ENCODE measurements at places on chromosomes 13 and 19.
A peak's percentile ranks its signal among the peaks of the same experiment; 100 is the strongest.

GRCh38 chr13:75318138-75318833 is 163.7 kb downstream of the TBC1D4 start:
- no peak for DNase-seq

GRCh38 chr19:4981681-4981958 is 12.7 kb downstream of the KDM4B start:
- no peak for DNase-seq

- no peak for DNase-seq
These were observed 63.3 kb downstream of the DHRS12 start for GRCh38 chr13:51740698-51741097.

- DNase-seq, result no peak
These were observed 65.3 kb upstream of the TM9SF2 start for GRCh38 chr13:99435998-99436397.

GRCh38 chr19:571566-571974 is 826 bp upstream of the BSG start:
- no peak for DNase-seq

GRCh38 chr13:105410602-105411001 is 1124.9 kb downstream of the EFNB2 start:
- no peak for DNase-seq

DNA sequence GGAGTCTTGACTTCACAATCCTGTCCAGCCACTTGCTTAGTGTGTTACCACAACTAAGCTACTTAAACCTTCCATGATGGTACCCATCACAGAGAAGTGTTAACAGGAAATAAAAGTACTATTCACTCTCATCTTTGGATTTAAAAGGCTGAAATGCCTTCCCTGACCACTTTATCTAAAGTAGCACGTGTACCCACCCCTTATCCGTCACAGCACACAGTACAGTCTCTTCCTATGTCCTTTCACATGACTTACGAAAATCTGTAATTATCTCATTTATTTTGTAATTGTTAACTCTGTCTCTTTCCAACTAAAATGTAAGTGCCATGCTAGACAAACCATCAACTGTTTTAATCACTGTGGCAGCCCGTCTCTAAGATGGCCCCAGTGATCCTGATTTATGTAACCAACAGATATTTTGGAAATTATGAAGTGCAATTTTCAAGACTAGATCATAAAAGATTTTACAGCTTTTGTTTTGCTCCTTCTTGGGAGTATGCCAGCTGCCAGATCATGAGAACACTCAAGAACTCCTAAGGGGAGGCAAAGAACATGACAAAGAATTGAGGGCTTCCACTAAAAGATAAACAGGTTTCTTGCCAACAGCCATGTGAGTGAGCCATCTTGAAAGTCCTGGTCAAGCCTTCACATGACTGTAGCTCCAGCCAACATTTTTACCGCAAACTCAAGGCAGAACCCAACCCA is 44.9 kb downstream of the DIAPH3 start:
- DNase-seq, result no peak

GRCh38 chr19:31461814-31462539 is 112.7 kb upstream of the TSHZ3 start:
- no peak for DNase-seq

DNA sequence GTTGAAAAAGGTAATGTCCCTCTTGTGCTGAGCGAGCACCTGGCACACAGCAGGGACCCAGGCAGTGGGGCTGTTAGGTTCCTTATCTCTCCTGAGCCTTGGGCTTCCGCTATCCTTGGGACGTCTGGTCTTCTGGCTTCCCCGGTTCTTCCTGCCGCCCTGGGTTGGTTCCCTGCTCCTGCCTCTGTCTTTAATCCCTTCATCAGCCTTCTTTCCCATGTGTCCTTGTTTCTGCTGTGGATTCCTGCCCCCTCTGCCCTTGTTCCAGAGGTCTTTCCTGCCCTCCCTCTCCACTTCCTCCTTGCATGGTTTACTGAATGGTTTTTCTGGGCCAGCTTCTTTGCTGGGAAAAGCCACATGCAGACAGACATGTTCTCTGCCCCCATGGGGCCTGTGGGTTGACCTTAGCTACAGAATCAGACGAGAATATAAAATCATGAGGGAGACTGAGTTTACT is 2.6 kb downstream of the EPN1 start:
- no peak for DNase-seq

DNA sequence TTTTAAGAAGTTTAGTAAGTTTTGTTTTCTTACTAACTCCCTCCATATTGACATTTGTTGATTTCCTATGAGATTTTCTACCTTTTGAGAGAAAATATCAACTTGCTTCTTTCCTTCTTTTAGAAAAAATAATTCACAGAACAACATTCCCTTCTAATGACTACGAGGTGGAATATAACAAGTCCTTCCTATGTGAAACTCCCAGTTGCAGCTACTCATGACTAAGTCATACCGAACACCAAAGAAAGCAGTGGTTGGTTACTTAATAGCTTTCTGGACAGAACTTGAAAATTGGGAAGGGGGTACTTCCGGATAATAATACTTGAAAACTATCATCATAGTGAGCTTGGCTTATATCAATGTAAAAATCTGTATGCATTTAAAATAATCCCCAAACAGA is 144.8 kb downstream of the DACH1 start:
- no peak for DNase-seq

GRCh38 chr13:52925251-52925650 is 76.8 kb upstream of the PCDH8 start:
- DNase-seq, result no peak

GRCh38 chr19:19043481-19043880 is 10.1 kb downstream of the ARMC6 start:
- no peak for DNase-seq

- DNase-seq, result no peak
These were observed 8.0 kb upstream of the TMEM160 start for GRCh38 chr19:47056411-47056810.

DNA sequence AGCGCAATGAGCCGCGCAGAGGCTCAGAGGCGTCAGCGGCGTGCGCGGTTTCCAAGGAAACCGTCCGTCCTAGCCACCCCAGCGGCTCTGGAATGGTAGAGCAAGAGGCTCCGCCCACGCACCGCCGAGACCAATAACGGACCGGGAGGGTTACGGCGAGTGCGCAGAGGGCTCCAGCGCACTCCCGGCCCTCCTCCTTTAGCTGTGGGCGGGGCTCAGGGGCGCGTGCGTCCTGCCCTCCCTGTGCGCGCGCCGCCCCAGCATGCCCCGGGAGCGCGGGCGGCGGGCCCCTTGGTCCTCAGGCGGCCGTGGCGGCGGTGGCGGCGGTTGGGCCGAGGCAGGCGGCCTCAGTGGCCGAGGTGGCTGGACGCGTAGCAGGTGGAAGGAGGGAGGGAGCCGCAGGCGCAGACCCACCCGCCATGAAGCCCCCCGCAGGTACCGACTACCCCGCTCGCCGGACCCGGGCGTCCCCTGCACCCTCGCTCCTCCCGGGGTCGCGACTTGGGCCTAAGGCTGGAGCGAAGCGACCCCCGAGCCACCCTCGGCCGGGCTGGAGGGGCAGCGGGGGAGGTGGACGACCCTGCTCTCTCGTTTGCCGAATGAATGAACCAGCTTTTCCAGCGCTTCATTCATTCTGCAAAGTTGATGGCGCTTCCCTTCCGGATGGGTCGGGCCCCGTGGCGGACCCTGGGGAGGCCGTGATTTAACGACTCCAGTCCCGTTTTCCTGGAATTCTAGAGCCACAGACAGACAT is at the start of gene THOP1:
THOP1 (plus strand) TSS at position 260 of the 754 bp plus-strand sequence; CDS start at position 420, 160 bp downstream.
- DNase-seq, result peak; percentile 93

- DNase-seq, result no peak
These were observed 10.1 kb downstream of the DNMT1 start for GRCh38 chr19:10184636-10185035.

- DNase-seq, result peak; percentile 5
These were observed 4.9 kb downstream of the SUGP1 start for GRCh38 chr19:19315444-19315843.

GRCh38 chr13:26221399-26221720 is 754 bp downstream of the RNF6 start:
- no peak for DNase-seq

- no peak for DNase-seq
These were observed 233.9 kb downstream of the ZIC5 start for GRCh38 chr13:99737481-99738245.

- no peak for DNase-seq
These were observed 308.4 kb downstream of the FGF9 start for GRCh38 chr13:21979161-21979806.

DNA sequence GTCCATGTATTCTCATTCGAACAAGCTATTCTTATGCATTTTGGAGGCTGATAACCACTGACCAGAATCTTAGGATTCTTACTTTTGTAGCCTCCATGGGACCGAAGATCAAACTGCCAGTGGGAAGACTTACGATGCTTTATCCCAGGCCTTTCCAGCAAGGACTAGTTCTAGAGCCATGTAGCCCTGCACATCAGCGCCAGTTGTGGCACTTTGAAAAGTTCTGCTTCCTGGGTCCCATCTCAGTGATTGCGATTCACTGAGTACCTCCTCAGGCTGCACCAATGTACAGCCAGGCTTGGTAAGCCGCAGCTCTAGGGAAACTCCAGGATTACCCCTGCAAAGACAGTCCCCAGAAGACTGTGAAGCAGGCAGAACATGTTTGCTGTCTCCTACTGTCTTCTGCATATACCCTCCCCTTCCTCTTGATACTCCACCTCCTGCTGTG is 18.9 kb upstream of the ENOX1 start:
- no peak for DNase-seq

DNA sequence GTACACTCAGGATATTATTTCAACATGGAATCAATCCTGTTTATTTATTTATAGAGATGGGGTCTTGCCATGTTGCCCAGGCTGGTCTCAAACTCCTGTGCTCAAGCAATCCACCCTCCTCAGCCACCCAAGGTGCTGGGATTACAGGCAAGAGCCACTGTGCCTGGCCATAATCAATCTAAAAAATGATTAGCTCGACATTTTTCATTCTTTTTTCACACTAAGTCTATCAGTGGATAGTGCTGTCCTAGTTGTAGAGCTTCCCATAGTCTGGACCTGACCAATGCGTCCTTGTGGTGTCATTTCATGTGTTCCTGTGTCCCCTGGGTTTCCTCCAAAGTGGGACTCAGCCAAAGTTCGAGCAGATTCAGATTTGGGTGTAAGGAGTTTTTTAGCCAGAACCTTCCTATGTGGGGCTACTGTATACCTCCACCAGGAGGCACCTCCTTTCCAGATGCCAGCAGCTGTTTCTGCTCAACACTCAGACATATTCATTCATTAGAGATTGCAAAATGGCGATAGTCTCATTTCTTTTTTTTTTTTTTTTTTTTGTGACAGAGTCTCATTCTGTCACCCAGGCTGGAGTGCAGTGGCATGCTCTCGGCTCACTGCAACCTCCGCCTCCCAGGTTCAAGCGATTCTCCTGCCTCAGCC is 61.1 kb downstream of the MAP4K1 start:
- no peak for DNase-seq

DNA sequence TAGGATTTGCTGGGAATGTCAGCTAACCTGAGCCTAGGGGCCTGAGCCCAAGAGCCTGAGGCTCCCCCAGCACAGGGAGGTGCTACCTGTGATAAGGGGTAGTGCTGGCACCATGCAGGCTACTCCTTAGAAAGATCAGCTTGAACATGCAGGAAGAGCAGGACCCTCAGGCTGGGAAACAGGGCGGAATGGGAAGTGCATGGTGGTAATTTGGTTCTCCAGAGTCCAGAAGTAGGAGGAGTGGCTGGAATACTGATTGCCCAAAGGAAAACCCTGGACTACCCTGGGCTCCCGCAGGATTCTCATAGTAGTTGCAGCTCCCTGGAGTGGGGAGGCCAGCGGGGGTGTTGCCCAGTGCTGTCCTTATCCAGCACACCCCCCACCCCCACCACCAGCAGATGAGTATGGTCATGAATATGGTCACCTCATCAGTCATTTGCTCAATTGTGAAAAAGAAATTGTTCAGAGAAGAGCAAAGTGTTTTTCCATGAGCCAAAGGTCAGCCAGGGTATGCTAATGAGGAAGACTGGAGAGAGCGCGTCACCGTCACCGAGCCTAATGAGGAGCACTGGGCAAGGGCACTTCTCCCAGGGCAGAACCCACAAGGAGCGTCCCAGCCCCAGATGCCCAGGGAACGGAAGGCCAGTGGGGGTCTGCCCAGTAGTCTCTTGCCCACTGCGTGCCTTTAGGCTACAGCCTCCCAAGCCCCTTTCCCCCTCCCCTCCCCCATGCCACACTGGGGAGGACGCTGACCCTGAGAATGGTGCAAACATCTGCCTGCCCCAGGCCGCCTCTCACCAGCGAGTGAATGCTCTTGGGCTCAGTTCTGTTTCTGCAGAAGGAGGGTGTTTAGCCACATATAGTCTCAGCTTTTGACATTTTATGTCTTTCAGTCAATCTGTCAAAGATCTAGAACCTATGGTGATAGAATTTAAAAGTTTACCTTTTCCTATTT is 5.3 kb downstream of the SLC25A15 start:
- no peak for DNase-seq

- DNase-seq, result no peak
These were observed 733.9 kb upstream of the KLHL1 start for GRCh38 chr13:70842062-70842644.
